ENCODE measurements at places on chromosomes 2 and 18.

GRCh38 chr2:53859206-53860181 is at the start of gene GPR75:
Gene GPR75, minus strand, starts transcription at chr2:53859967. Its CDS starts 5,211 bp downstream, at chr2:53854756.
- no peaks in the 10 kb centered on the region for H3K27me3 ChIP-seq
- no peaks in the 10 kb centered on the region for H3K4me1 ChIP-seq
- no peaks in the 10 kb centered on the region for H3K36me3 ChIP-seq
- peak within 1 kb of the TSS; percentile 16 for H3K4me3 ChIP-seq
- DNase-seq = peak; percentile 70

GRCh38 chr2:144180131-144180530 is 339.8 kb downstream of the ZEB2 start:
- H3K4me3 ChIP-seq = no peak overlapping the region
- H3K27me3 ChIP-seq = no peaks in the 10 kb centered on the region
- no peaks in the 10 kb centered on the region for H3K36me3 ChIP-seq

DNA sequence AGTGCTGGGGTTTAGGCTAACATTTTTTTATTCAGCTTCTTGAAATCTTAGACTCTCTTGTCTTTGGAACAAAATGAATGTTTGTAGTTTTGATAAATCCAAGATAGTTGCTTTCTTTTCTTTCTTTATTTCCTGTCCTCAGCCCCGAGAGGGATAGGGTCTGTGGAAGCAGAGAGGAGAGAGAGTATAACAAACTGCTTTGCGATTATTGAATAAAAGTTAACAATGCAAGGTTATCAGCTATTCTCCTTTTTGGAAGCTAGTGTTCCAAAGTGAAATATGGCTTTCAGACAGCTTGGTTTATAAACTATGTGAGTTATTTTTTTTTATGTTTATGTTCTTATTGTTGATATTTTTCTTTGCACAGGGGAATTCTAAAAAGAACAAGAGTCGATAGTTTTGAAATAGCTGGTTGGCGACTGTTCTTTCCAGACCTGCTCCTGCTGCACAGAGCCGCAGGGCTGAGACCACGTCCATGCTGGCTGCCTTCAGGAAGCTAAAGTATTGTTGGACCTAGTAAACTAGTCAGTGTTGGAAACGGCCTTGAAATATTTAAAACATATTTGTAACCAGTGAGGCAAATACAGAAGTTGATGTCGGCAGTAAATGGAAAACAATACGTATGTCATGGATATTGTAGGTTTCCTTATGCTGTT is 15.5 kb upstream of the STON1 start:
- no peaks in the 10 kb centered on the region for H3K4me1 ChIP-seq
- H3K36me3 ChIP-seq = peaks cover 5% of the 10 kb centered on the region
- DNase-seq = no peak
- H3K27me3 ChIP-seq = no peaks in the 10 kb centered on the region

DNA sequence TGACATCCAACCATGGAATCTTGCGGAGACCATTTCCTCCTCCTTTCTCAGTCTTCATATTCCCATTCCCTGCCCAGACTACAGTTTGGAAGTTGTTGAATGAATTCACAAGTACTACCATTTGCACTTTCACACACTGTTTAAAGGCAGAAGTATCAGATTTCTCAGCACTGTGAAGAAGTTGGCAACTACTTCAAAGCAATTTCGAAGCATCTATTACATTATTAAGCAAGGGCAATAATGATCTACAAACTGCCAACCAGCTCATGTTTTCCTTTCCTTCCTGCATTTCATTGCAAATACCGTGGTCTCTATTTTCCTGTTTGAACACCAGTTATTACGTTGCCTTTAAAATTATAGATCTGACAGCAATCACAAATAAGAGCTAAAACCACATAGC is 105.5 kb downstream of the IRS1 start:
- H3K4me3 ChIP-seq = no peak overlapping the region
- no peaks in the 10 kb centered on the region for H3K27me3 ChIP-seq
- DNase-seq = no peak
- H3K36me3 ChIP-seq = no peaks in the 10 kb centered on the region
- no peak overlapping the region for H3K27ac ChIP-seq

- H3K36me3 ChIP-seq = no peaks in the 10 kb centered on the region
- H3K27me3 ChIP-seq = no peaks in the 10 kb centered on the region
- H3K4me1 ChIP-seq = no peaks in the 10 kb centered on the region
These were observed 63.5 kb downstream of the RTTN start for GRCh38 chr18:70142001-70142400.

- H3K27ac ChIP-seq = no peak overlapping the region
- no peak overlapping the region for H3K4me3 ChIP-seq
- DNase-seq = no peak
- no peaks in the 10 kb centered on the region for H3K4me1 ChIP-seq
- H3K27me3 ChIP-seq = no peaks in the 10 kb centered on the region
These were observed 10.4 kb downstream of the LRPPRC start for GRCh38 chr2:43985359-43985758.

DNA sequence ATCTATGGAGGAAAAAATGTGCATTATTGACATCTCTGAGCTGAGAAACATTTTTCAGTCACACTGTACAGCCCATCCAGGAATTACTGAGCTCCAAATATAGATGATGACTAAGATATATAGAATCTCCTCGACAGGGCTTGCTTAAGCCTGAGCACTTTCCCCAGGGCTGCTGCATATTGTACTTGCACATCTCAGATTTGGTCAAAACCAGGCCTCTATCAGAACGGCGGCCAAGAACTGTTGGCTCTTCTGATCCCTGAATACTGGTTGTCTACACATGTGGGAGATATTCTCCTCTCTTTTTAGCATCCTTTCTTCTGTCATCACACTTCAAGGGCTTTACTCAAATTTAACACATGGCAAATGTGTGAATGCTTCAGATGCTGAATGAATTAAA is 201.5 kb upstream of the SLC35G4 start:
- no peaks in the 10 kb centered on the region for H3K4me1 ChIP-seq
- DNase-seq = no peak
- H3K4me3 ChIP-seq = no peak overlapping the region
- H3K36me3 ChIP-seq = no peaks in the 10 kb centered on the region

- peak; percentile 52 for DNase-seq
- H3K36me3 ChIP-seq = no peaks in the 10 kb centered on the region
- no peak within 1 kb of the TSS for H3K4me3 ChIP-seq
These were observed at the start of gene SYT4 for GRCh38 chr18:43277164-43277600. Gene SYT4, minus strand, starts transcription at chr18:43277490. Its CDS starts 209 bp downstream, at chr18:43277281.

GRCh38 chr2:128473175-128474035 is 154.7 kb upstream of the HS6ST1 start:
- H3K4me1 ChIP-seq = no peaks in the 10 kb centered on the region
- no peaks in the 10 kb centered on the region for H3K27me3 ChIP-seq
- H3K36me3 ChIP-seq = no peaks in the 10 kb centered on the region

DNA sequence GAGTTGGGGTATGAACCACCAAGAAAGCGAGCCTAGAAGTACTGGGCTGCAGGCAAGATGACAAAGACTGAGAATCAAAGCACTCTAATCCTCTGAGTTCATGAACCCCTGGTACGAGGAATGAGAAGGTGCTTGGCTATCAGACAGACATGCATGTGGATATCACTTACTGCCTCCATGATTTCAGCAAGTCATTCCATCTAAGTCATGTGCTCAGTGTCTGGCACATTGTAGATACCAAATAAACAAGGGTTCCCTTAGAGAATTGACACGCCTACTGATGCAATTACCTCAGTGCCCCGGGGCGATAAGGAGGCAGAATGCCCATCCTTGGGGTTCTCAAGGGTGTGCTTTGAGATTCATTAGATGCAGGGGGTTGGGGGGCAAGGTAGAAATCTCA is 125.6 kb upstream of the PKDCC start:
- no peaks in the 10 kb centered on the region for H3K36me3 ChIP-seq
- H3K4me1 ChIP-seq = peaks cover 5% of the 10 kb centered on the region
- no peak for DNase-seq
- H3K27me3 ChIP-seq = no peaks in the 10 kb centered on the region
- H3K27ac ChIP-seq = no peak overlapping the region

DNA sequence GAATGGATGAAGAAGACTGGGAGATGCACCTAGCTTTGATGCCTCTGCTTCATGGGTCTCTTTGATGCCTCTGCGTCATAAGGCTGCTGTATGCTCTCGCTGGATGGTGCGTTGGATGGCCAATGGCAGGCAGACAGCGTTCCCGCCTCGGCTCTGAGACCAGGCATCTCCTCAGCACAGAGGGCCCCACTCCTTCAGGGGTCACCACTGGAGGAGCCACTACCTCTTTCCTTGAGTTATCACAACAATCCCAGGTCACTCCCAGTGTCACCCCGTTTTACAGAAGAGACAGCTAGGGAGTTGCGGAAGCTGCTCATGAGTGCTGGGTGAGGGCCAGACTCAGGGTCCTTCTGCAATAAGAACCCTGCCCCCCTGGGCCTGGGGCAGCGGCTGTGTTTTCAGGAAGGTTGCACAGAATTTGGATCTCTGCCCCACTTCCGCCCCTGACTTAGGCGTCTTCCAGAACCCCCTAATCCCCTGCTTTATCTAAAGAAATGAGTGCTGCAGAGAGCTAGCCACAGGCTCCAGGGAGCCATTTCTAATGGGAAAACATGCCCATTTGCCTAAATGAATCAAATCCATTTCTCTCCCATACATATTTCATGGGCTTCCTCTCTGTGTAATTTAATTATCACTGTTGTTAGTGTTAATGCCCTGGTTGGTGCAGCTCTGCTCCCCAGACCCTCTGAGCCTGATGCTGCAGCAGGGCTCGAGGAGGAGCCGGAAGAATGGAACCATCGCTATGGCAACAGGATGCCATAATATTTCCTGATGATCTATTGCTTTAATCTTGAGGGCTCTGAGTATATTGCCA is 131.8 kb upstream of the HS6ST1 start:
- no peak for DNase-seq
- no peak overlapping the region for H3K27ac ChIP-seq
- no peak overlapping the region for H3K4me3 ChIP-seq
- H3K4me1 ChIP-seq = no peaks in the 10 kb centered on the region

- DNase-seq = no peak
- no peak overlapping the region for H3K27ac ChIP-seq
- no peaks in the 10 kb centered on the region for H3K27me3 ChIP-seq
- no peak overlapping the region for H3K4me3 ChIP-seq
- no peaks in the 10 kb centered on the region for H3K36me3 ChIP-seq
These were observed 77.2 kb downstream of the TLK1 start for GRCh38 chr2:171083451-171083850.

- H3K27ac ChIP-seq = no peak overlapping the region
- DNase-seq = no peak
- no peaks in the 10 kb centered on the region for H3K27me3 ChIP-seq
- no peak overlapping the region for H3K4me3 ChIP-seq
- no peaks in the 10 kb centered on the region for H3K36me3 ChIP-seq
These were observed 18.9 kb upstream of the ST3GAL5 start for GRCh38 chr2:85907671-85908157.

GRCh38 chr2:130894326-130894942 is 57.7 kb downstream of the ARHGEF4 start:
- DNase-seq = no peak
- H3K4me1 ChIP-seq = no peaks in the 10 kb centered on the region
- H3K27ac ChIP-seq = no peak overlapping the region
- H3K27me3 ChIP-seq = no peaks in the 10 kb centered on the region
- no peak overlapping the region for H3K4me3 ChIP-seq

- no peak overlapping the region for H3K4me3 ChIP-seq
- no peak overlapping the region for H3K27ac ChIP-seq
- H3K27me3 ChIP-seq = no peaks in the 10 kb centered on the region
- DNase-seq = no peak
- H3K36me3 ChIP-seq = no peaks in the 10 kb centered on the region
These were observed 805.7 kb downstream of the SLC4A3 start for GRCh38 chr2:220433131-220433530.

- no peak overlapping the region for H3K27ac ChIP-seq
- H3K27me3 ChIP-seq = no peaks in the 10 kb centered on the region
- H3K36me3 ChIP-seq = no peaks in the 10 kb centered on the region
- no peak for DNase-seq
- H3K4me1 ChIP-seq = no peaks in the 10 kb centered on the region
These were observed 474.5 kb downstream of the TGIF1 start for GRCh38 chr18:3924455-3924854.

- H3K36me3 ChIP-seq = no peaks in the 10 kb centered on the region
- DNase-seq = no peak
- H3K4me3 ChIP-seq = no peak overlapping the region
These were observed 165.6 kb downstream of the MREG start for GRCh38 chr2:215847718-215848117.

GRCh38 chr18:57389271-57389670 is 36.9 kb downstream of the ST8SIA3 start:
- no peaks in the 10 kb centered on the region for H3K36me3 ChIP-seq
- DNase-seq = no peak
- H3K27ac ChIP-seq = no peak overlapping the region
- no peak overlapping the region for H3K4me3 ChIP-seq

GRCh38 chr2:148302526-148302925 is 281.6 kb downstream of the MBD5 start:
- no peak overlapping the region for H3K27ac ChIP-seq
- DNase-seq = no peak
- H3K4me1 ChIP-seq = no peaks in the 10 kb centered on the region
- no peaks in the 10 kb centered on the region for H3K27me3 ChIP-seq
- H3K36me3 ChIP-seq = no peaks in the 10 kb centered on the region

- no peak overlapping the region for H3K27ac ChIP-seq
- no peaks in the 10 kb centered on the region for H3K36me3 ChIP-seq
- H3K4me1 ChIP-seq = no peaks in the 10 kb centered on the region
- no peak overlapping the region for H3K4me3 ChIP-seq
- DNase-seq = no peak
These were observed 120.9 kb downstream of the DHRS9 start for GRCh38 chr2:169190197-169190775.

DNA sequence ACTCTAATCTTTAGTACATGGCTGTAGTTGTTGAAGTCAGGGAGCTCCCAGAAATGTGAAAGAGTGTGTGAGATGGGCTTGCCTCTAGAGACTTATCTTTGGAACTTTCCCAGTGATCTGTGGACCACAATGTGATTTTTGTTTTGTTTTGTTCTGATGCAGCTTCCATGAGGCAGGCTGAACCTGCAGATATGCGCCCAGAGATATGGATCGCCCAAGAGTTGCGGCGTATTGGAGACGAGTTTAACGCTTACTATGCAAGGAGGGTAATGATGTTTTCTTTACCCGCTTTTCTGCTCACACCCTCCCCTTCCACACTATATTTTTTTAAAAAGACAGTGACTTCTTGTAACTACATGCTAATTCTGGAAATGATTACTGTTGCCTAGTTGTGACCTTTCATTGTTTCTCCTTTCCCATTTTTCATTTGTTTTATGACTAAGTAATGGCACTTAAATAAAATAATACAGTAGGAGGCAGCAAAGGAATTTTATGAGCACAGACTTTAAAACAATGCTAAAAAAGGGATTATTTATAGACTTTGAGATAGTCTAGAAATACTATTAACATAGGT is 29.3 kb downstream of the BCL2L11 start:
- no peak overlapping the region for H3K4me3 ChIP-seq
- no peak overlapping the region for H3K27ac ChIP-seq
- no peaks in the 10 kb centered on the region for H3K27me3 ChIP-seq

All from pancreas (tissue), 10 donors.